Foreskin keratinocyte (primary cell): ENCODE measurements at places on chromosomes 6 and 20. TPM values are rescaled to one million over a fixed set of nuclear protein-coding genes. Genes with fewer than 3 reads are reported as not detected.
A peak's percentile ranks its signal among the peaks of the same experiment; 100 is the strongest.

DNA sequence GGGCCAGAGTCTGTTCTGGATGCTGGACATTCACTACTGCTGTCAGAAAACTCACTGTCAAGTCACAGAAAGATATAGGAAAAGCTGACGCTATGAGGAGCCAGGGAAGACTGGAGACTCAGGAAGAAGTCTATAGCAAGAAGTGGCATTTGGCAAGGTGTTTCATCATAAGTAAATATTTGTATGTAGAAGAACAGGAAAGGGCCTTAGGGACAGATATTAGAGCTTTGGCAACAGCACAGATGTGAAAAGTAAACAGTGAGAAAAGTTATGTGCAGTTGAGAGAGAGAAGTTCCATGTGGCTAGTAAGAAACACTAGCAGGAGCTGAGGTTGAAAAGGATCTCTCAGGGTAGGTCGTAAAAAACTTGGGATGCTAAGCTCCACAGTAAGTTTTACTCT, 868.9 kb downstream of the PHF3 start:
- DNase-seq: no peak

DNA sequence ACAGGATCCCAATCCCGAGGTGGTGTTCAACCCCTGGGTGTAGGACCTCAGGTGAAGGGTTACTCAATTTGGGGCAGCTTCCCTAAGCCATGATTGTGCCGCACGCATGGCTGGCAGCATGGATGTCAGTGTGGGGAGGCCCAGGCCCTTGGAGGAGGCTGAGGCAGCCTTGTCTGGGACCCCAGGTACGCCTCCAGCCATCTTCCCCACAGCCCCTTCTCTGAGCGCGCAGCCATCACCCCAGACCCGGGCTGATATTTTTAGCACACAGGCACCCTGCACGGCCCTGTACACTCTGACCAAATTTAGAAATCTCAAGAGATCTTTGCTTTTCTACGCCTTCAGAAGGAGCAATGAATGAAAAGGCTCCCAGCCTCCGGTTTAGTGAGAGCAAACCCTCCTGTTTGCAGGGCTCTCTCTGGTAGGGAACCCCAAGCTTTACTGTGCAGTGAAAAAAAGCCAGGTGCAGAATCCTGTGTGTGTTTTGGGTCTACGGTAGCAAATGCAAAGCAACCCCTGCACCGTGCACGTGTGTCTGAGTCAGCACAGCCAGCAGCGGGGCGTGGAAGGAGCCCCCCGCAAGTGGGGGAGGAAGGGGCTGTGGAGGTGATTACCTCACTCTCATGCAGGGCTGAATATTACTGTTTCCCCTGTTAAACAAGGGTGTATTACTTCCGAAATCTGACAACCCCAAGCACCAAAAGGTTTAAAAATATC, 44.3 kb downstream of the CTCFL start:
- DNase-seq: no peak

GRCh38 chr6:28953039-28953584, 29.3 kb upstream of the TRIM27 start:
- no peak for DNase-seq

GRCh38 chr6:12911427-12911826, 194.9 kb downstream of the PHACTR1 start:
- DNase-seq: peak; percentile 5

DNA sequence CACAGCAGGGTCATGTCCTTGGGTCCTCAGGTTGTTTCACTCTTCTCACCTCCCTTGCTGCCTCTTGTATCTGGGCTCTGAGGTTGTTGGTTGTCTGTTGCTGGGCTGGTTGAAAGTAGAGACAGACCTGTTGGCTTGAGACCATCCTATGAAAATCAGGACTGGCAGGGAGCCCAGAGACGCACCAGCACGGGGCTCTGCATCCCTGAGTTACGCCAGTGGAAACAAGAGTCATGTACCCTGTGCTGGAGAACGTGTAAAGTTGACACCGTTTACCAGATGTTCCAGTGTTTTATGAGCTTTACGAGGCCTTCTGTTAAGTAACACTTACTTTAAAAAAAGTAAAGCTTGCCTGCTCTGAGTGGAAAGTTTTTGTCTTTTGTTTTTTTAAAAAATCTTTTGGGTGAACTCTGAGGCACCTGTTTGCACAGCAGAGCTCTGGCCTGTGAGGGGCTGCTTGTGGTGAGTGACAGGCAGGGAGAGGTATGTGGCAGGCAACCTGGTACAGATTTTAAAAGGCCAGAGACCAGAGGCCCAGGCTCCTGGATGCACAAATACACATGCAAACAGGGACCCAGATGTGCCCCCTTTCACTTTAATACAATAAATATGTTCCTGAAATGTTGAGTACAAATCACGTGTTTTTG, 260.0 kb upstream of the SUPT3H start:
- no peak for DNase-seq

GRCh38 chr6:140460267-140460666, 1085.8 kb upstream of the CITED2 start:
- DNase-seq: no peak

DNA sequence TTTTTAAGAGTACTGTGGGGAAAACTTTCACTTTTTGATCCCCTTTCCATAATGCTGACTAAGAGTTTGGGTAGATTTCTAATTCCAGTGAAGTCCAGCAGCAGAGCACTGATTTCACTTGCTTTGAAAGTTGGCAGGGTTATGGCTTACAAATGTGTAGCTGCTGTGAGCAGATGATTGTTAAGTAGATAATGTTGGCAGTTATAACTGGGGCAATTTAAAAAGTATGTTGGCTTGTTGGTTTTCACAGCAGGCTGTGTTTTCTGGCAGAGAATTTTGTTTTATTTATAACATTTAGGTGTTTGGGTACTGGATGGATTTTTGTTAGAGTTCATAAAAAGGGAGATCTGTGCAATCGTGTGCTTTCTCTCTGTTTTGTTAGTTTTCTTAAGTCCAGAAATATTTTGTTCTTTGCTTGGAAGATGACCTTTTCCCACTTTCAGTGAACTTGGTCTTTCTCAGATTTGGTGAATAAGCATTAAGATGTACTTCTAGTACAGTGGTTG, 31.4 kb downstream of the AFDN start:
- DNase-seq: no peak

GRCh38 chr6:15080895-15081294, 165.0 kb upstream of the JARID2 start:
- DNase-seq: no peak

CYB5R4 gene
- 20.1 and 25.7 TPM in 2 replicates for total RNA-seq

DNAAF9 gene
- 5.8 and 7.2 TPM in 2 replicates for total RNA-seq

NCOA7 gene
- 13.0 and 14.7 TPM in 2 replicates for total RNA-seq

ZNF165 gene
- 5.3 and 6.8 TPM in 2 replicates for total RNA-seq

MAK gene
- not detected in 2 replicates for total RNA-seq

TNNC2 gene
- total RNA-seq: not detected in 2 replicates
